ENCODE measurements at places on chromosomes 3 and 15. TPM values are rescaled to one million over a fixed set of nuclear protein-coding genes. Genes with fewer than 3 reads are reported as not detected.

The IQCH gene
- 0.85 TPM for total RNA-seq

The PARL gene
- 36.9 TPM for total RNA-seq

The STRIT1 gene
- total RNA-seq: not detected

The ST3GAL6 gene
- 0.44 TPM for total RNA-seq

The IMPG2 gene
- total RNA-seq: 0.66 TPM

The DISP2 gene
- total RNA-seq: 0.03 TPM

The ATP2B2 gene
- total RNA-seq: not detected

The CYP1A1 gene
- not detected for total RNA-seq

The MKRN2OS gene
- not detected for total RNA-seq

The CMTM8 gene
- total RNA-seq: 7.5 TPM

The MOBP gene
- total RNA-seq: not detected

The LINS1 gene
- total RNA-seq: 38.9 TPM

The SLC9C1 gene
- not detected for total RNA-seq

The ADIPOQ gene
- not detected for total RNA-seq

The FSIP1 gene
- 0.34 TPM for total RNA-seq

The UBAP1L gene
- total RNA-seq: 7.2 TPM

The B3GALNT1 gene
- 0.20 TPM for total RNA-seq

The DPPA4 gene
- 2.5 TPM for total RNA-seq

The CD80 gene
- 0.41 TPM for total RNA-seq

The CDC25A gene
- total RNA-seq: 0.14 TPM

The KLHL40 gene
- total RNA-seq: not detected

The POPDC2 gene
- total RNA-seq: 2.6 TPM

The RMDN3 gene
- 29.1 TPM for total RNA-seq

The C2CD4A gene
- 0.19 TPM for total RNA-seq

The PDCD10 gene
- 22.8 TPM for total RNA-seq

The TIGIT gene
- total RNA-seq: 4.2 TPM

The BFSP2 gene
- not detected for total RNA-seq

The PLS1 gene
- total RNA-seq: 0.63 TPM

The NRROS gene
- total RNA-seq: 7.4 TPM

The FAM43A gene
- 2.6 TPM for total RNA-seq

The NME9 gene
- total RNA-seq: 0.80 TPM

The CCR8 gene
- 1.3 TPM for total RNA-seq

The ANKDD1A gene
- total RNA-seq: 1.9 TPM

The NEK11 gene
- total RNA-seq: 4.2 TPM

The ATXN7 gene
- 289 TPM for total RNA-seq

The CCDC39 gene
- total RNA-seq: not detected

The PTX3 gene
- 0.34 TPM for total RNA-seq

The MEGF11 gene
- not detected for total RNA-seq

The LRRC31 gene
- not detected for total RNA-seq

The GOLGA8G gene
- not detected for total RNA-seq

The CAPN3 gene
- total RNA-seq: 8.2 TPM

The CHAC1 gene
- total RNA-seq: 0.42 TPM

The DNAH12 gene
- not detected for total RNA-seq

The PIF1 gene
- 0.22 TPM for total RNA-seq

The CACNA1D gene
- total RNA-seq: not detected

The CLEC3B gene
- total RNA-seq: 0.36 TPM

The CEMIP gene
- not detected for total RNA-seq

The C15orf62 gene
- 0.98 TPM for total RNA-seq

Data from CD4-positive, alpha-beta T cell (primary cell).